Testis (tissue), 5 donors: ENCODE measurements at places on chromosomes 12 and 14.

- no peak for DNase-seq
Measured at GRCh38 chr12:119915894-119916510, 38.9 kb upstream of the CIT start.

- peak; percentile 37 for DNase-seq
Measured at GRCh38 chr12:13208533-13209435, 12.3 kb downstream of the EMP1 start.

- no peak for DNase-seq
Measured at GRCh38 chr14:33414041-33414440, 475.4 kb downstream of the NPAS3 start.

GRCh38 chr14:73786636-73787485 lies 64.8 kb upstream of the PTGR2 start:
- peak; percentile 76 for DNase-seq

GRCh38 chr12:27177706-27178105 lies 66.4 kb upstream of the STK38L start:
- no peak for DNase-seq
